ENCODE measurements at places on chromosomes 13 and 19. TPM values are rescaled to one million over a fixed set of nuclear protein-coding genes. Genes with fewer than 3 reads are reported as not detected.
A peak's percentile ranks its signal among the peaks of the same experiment; 100 is the strongest.

The NLRP4 gene
- 1.5 TPM for total RNA-seq

GRCh38 chr13:40190641-40191100 lies 475.8 kb downstream of the FOXO1 start:
- H3K4me3 ChIP-seq: no peak overlapping the region
- H3K27ac ChIP-seq: peak overlapping the region; percentile 83
- H3K4me1 ChIP-seq: peaks cover 11% of the 10 kb centered on the region
- DNase-seq: peak; percentile 71

DNA sequence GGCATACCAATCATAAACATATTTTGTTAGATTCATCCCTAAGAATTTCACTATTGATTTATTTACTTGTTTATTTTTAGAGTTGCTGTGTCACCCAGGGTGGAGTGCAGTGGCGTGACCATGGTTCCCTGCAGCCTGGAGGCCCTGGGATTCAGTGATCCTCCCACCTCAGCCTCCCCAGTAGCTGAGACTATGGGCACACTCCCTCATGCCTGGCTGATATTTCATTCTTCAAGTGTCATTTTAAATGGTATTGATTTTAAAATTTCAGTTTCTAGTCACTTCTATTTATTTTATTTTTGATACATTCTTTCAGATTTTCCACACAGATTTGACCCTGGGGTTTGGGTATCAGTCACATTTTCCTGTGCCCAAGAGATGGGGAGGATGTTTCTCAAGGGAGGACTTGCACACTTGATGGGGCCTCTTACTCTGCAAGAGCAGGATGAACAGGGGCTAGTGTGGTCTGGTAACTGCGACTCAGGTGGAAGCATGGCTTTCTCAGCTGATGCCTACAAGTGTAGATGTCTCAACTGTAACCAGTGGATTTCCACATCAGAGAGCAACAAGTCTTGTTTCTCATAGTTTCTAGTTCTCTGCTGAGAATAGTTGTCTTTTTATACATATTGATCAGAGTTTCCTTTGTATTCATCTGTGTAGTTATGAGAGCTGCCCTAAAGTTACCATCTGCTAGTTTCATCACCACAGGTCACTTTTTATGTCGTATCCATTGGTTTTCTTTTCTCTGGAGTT lies 40.2 kb downstream of the CCNE1 start:
- no peaks in the 10 kb centered on the region for H3K4me1 ChIP-seq
- no peak for DNase-seq
- no peak overlapping the region for H3K4me3 ChIP-seq
- H3K36me3 ChIP-seq: no peaks in the 10 kb centered on the region
- H3K27me3 ChIP-seq: no peaks in the 10 kb centered on the region

DNA sequence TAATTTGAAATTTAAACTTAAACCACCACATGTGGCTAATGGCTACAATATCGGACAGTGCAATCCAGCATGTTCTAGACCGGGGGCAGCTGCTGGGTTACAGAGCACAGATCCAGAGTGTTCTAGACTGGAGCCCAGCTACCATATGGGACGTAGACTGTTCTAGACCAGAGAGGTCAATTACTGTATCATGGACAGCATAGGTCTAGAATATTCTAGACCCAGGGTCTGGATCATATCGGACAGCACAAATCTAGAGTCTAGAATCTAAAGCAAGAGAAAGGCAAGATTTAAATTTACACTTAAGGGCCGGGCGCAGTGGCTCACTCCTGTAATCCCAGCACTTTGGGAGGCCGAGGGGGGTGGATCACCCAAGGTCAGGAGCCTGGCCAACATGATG lies 37.9 kb downstream of the CELF5 start:
- H3K27me3 ChIP-seq: no peaks in the 10 kb centered on the region
- no peaks in the 10 kb centered on the region for H3K4me1 ChIP-seq
- no peak for DNase-seq
- H3K4me3 ChIP-seq: no peak overlapping the region
- H3K27ac ChIP-seq: no peak overlapping the region

- H3K27ac ChIP-seq: no peak overlapping the region
- no peaks in the 10 kb centered on the region for H3K4me1 ChIP-seq
- H3K4me3 ChIP-seq: no peak overlapping the region
- no peaks in the 10 kb centered on the region for H3K27me3 ChIP-seq
- DNase-seq: no peak
These were observed 1424.1 kb downstream of the SLITRK1 start for GRCh38 chr13:82458169-82458568.

- no peak overlapping the region for H3K4me3 ChIP-seq
- H3K27me3 ChIP-seq: no peaks in the 10 kb centered on the region
- H3K27ac ChIP-seq: no peak overlapping the region
- DNase-seq: no peak
These were observed 1.1 kb downstream of the NLRP13 start for GRCh38 chr19:55930996-55931515.

DNA sequence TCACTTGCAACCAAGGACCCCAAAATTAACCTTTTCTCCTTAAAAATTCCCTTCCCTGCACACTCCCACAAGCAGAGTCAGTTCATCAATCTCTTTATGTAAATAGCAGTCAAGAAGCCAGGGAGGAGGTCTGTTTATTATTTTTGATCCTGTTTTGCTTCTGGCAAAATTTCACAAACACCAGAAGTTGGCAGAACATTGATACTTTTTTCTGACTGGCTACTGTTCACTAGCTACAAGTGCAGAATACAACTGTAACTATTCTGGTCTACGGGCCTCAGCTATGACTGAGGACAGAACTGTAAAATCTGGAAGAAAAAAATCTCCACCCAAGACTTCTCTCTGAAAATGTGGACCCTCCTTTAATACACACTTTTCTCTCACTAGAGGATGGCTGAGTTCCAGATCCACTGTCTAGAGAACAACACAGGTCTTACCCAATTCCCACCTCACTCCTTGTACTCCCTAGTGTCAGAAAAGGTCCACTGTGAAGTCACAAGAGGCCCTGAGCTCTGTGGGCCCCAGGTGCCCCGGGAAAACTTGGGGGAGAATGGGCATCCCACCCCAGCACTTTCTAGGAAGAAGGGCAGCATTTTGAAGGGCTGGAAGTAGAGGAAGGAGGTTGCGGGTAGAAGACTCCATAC lies 14.5 kb downstream of the STARD13 start:
- no peak for DNase-seq
- no peak overlapping the region for H3K4me3 ChIP-seq
- H3K27ac ChIP-seq: peak overlapping the region; percentile 12
- no peaks in the 10 kb centered on the region for H3K4me1 ChIP-seq
- H3K27me3 ChIP-seq: no peaks in the 10 kb centered on the region

DNA sequence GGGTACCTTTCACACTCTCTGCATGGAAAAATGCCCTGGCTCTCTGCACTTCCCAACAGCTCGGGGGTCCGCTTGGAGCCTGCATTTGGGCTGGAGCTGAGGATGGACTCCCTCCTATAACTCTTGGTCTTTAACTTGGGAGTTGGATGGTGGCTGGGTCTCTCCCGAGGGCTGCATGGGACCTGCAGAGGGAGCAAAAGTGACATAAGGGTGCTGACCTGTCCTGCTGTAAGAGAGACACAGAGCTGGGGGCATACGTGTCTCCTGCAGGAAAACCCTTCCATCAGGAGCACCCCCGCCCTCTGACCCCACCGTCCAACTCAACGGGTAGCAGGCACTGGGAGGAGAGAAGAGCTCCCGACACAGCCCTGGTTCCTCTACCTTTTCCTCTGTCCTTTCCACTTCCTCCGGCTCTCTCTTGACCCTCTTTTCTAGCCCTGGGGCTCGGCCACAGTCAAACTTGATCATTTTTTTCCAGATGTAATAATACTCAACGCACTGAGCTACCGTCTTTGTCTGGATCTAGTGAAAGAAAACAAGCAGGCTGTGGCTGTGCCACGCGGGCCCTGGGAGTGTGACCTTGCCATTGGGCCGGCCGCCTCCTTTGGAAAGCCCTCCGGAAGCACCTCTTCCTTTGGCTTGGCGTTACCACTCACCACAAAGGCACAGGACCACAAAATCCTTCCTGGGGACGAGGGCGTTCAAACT lies 6.8 kb upstream of the NAPA start:
- peak overlapping the region; percentile 21 for H3K27ac ChIP-seq
- no peaks in the 10 kb centered on the region for H3K4me1 ChIP-seq
- H3K36me3 ChIP-seq: no peaks in the 10 kb centered on the region
- no peak overlapping the region for H3K4me3 ChIP-seq
- no peak for DNase-seq
- H3K27me3 ChIP-seq: no peaks in the 10 kb centered on the region
